ENCODE measurements at places on chromosomes 5 and 9.
A peak's percentile ranks its signal among the peaks of the same experiment; 100 is the strongest.

DNA sequence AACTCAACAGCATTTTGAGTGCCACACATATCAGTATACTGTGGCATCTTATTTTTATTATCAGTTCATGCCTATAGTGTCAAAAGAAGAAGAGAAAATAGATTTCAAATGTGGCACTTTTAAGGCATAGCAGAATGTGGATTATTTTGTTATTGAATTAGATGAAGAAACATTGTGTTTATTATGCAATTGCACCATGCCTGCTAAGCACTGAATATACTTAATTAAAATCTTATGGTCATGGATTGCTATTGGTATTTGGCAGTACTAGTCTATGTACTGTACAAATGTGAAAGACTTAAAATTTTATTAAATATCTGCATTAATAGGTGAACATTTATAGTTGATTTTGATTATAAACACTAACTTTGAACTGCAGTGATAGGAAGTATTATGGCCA, 128.8 kb downstream of the FER start:
- no peak for DNase-seq

- DNase-seq = peak; percentile 58
These were observed 161.2 kb downstream of the ZNF462 start for GRCh38 chr9:107024193-107024592.

GRCh38 chr5:33238826-33239695, 201.7 kb upstream of the TARS1 start:
- peak; percentile 19 for DNase-seq

DNA sequence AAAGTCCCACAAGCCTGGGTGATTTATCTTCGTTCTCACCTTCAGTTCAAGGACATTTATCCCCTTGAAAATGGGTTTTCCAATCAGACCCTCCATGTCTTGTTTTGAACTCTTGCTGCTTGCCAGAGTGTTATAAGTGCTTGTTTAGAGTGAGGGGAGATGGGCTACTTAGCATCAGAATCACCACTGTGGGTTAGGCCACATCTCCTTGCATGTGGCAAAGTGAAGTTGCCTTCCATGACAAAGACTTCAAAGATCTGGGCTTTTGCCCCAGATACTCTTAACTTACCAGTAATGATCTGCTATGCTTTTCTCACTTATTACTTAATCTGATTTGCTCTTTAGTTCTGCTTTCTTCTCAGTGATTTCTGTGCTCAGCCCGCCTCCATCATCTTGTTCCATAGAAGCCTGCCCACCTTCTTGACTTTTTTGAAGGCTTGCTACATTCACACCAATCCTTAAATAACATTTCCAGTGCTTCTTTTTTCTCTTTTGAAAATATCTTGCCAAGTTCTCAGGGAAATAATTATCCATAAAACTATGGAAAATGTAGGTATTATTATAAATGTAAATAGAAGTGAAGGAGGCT, 39.0 kb downstream of the GPR21 start:
- DNase-seq = no peak

DNA sequence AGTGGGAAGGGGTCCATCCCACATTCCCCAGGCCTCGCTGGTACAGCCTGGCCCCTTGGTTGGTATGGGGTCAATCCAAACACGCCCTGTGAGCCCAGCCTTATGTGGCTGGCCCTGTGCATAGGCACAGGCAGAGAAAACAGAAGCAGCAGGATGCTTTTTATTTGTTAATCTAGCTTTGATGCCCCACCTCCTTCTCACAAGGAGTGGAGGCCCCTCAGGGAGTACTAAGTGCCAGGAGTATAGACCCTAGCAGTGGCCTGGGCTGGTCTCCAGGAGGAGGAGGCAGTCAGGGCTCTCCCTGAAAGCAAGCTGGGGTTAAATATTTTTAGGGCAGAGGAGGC, 14.6 kb upstream of the TCF7 start:
- no peak for DNase-seq

DNA sequence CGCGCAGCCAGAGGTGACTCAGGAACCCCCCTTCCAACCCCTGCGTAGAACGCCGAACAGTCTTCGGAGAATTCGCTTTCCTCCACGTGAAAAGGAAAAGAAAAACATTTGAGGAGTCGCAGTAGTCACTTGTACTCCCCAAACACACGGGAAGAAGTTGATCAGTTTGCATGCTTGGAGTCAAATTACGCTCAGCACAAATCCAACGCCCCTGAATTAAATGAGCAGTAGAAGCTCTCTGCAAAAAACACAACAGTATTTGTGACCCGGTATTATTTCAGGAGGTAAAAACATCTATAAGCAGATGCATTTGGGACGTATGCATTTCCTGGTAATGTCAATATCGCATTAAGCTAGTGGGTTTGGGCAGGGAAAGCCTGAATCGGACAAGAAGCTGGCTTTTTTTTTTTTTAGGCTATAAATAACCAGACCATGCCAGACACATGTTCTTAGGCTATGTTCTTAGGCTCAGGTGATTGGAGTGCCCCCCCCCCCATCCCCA, 854 bp upstream of the ARL15 start:
- DNase-seq = peak; percentile 30

- no peak for DNase-seq
These were observed 64.6 kb downstream of the ADAMTS12 start for GRCh38 chr5:33827018-33827707.

DNA sequence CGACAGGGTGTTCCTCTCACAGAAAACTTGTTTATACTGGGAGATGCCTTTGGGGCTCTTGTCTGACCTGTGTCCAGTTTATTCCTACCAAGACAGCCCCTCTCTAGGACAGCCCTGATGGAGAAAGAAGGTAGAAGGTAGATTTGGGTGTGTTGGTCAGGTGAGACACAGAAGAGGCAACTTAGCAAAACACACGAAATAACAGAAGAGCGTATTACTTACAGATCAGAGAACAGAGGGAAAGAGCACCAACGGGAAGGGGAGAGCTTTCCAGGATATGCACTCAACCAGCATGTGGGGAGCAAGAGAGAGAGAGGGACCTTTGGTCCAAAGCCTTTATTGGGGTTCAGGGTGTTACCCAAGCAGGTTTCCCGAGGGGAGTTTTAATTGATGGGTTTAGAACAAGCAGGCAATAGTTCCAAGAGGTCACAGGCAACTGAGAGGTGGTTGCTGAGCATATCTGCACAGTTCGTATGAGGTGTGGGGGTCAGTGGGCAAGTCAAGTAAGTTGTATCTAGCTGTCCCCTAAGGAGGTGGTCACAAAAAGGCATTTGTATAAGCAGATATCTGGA, 31.8 kb downstream of the BAAT start:
- DNase-seq = no peak

- DNase-seq = no peak
These were observed 21.3 kb downstream of the SLC12A7 start for GRCh38 chr5:1090538-1090937.

DNA sequence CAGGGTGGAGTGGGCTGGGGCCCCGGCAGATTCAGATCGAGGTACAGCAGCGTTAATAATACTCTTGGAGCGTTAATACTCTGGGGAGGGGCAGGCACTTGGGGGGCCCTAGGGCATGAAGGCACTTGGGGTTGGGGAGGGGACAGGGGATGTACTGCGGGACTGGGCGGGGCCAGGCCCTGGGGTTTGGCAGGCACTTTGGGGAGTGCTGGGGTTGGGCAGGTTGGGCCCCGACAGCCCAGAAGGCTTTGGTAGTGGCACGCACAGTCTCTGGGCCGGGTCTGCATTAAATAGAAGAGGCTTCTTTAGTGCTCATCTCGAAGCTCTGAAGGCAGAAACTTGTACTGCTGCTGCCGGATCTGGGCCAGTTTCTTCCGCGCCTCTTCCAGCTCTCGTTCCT, 7.8 kb upstream of the TPM2 start:
- no peak for DNase-seq

DNA sequence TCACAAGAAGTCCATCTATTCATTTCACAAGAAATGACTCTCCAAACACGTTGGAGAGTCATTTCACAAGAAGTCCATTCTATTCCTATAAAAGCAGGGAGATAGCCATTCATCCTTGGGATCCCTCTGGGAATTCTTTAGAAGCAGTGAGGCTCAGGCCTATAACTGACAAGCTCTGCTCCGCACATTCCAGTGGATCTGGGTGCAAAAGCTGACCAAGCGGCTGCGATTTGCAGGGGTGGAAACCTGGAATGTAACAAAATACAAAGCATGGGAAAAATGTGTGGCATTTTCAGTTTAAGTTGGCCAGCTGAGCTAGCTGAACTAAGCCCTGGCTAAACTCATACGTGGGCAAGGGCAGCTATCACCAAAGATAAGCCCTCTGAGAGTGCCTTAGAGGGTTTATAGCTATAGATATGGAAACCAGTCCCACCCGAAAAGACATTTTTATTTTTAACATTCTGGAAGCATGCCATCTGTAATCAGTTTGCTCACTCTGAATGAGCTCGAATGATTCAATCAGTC, 8.7 kb downstream of the TAS2R1 start:
- DNase-seq = no peak

- DNase-seq = no peak
These were observed 110.8 kb downstream of the IRX2 start for GRCh38 chr5:2640717-2641116.

GRCh38 chr5:2093859-2094615, 211.3 kb upstream of the IRX4 start:
- DNase-seq = peak; percentile 82

- peak; percentile 76 for DNase-seq
These were observed 96.3 kb downstream of the UNC13B start for GRCh38 chr9:35257986-35258659.

- peak; percentile 84 for DNase-seq
These were observed 2.0 kb downstream of the CD74 start for GRCh38 chr5:150410524-150411244.

GRCh38 chr5:169627551-169627950, 9.5 kb upstream of the DOCK2 start:
- DNase-seq = no peak

GRCh38 chr5:132102101-132102701, 28.6 kb downstream of the CSF2 start:
- DNase-seq = no peak
